Upper lobe of right lung (tissue), 1 donor: ENCODE measurements at places on chromosomes 16 and 17. TPM values are rescaled to one million over a fixed set of nuclear protein-coding genes. Genes with fewer than 3 reads are reported as not detected.

GRCh38 chr17:76772842-76773525 is 35.1 kb downstream of the MFSD11 start:
- no peaks in the 10 kb centered on the region for H3K27me3 ChIP-seq
- peaks cover 73% of the 10 kb centered on the region for H3K36me3 ChIP-seq
- H3K4me3 ChIP-seq: no peak overlapping the region
- peak overlapping the region; percentile 43 for H3K27ac ChIP-seq

- no peak for DNase-seq
- H3K27me3 ChIP-seq: no peaks in the 10 kb centered on the region
- no peak overlapping the region for H3K27ac ChIP-seq
- no peaks in the 10 kb centered on the region for H3K4me1 ChIP-seq
- peaks cover 99% of the 10 kb centered on the region for H3K36me3 ChIP-seq
- H3K4me3 ChIP-seq: no peak overlapping the region
These were observed 60.3 kb downstream of the GTF3C1 start for GRCh38 chr16:27489421-27489820.

- no peaks in the 10 kb centered on the region for H3K36me3 ChIP-seq
- no peaks in the 10 kb centered on the region for H3K27me3 ChIP-seq
- DNase-seq: no peak
- H3K27ac ChIP-seq: no peak overlapping the region
These were observed 112.0 kb downstream of the ZFHX3 start for GRCh38 chr16:72935896-72936295.

GRCh38 chr17:19686400-19687090 is 29.8 kb downstream of the SLC47A2 start:
- H3K4me3 ChIP-seq: no peak overlapping the region
- no peak for DNase-seq
- H3K27me3 ChIP-seq: no peaks in the 10 kb centered on the region
- no peaks in the 10 kb centered on the region for H3K36me3 ChIP-seq
- no peaks in the 10 kb centered on the region for H3K4me1 ChIP-seq

The AATK gene
- total RNA-seq: 72.5 TPM

GRCh38 chr16:50548125-50548908 is at the start of gene NKD1:
Gene NKD1 (plus strand): TSS chr16:50548396. CDS start chr16:50548554, 158 bp downstream.
- peak within 1 kb of the TSS; percentile 63 for H3K27ac ChIP-seq
- no peaks in the 10 kb centered on the region for H3K4me1 ChIP-seq
- H3K27me3 ChIP-seq: no peaks in the 10 kb centered on the region
- DNase-seq: peak; percentile 85
- H3K36me3 ChIP-seq: no peaks in the 10 kb centered on the region

DNA sequence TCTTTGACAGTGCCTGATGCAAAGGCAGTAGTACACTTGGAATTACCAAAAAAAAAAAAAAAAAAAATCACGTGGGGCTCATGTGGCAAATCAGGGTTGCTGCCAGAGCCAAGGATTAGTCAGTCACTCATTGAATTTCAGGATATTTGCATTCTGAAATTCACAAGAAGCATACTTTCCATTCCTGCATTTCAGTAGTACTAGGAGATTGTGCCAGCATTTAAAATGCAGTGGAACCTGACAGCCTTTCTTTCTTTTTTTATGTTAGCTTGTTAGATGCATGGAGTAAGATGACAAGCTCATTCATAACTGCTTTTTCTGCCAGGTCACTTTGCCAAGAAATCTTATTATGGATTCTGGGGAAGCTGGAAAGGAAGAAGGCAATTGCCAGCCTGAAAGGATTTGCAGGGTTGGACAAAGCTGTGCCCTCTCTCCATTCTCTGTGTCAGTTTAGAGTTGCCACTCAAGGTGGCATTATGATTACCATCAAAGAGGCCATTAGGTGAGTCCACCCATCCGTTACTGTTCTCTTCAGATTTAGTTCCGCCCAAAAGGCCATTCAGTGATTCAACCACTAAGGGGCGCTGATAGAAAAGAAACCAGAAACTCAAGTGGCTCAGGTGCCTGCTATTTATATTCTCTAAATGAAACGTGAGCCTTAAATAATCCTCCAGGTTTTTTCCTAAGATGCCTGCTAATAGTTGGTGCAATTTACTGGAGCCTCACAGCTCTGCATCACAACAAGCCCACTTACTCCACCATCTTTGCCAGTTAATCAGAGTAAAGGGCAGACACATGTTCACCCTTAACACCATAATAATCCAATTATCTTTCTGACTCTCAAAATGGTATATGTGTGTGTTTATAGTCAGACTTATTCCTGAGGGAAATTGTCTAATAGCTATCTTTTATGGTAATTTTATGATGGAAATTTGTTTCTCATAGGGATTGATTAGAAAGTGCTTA is 59.0 kb downstream of the TANGO6 start:
- DNase-seq: no peak
- no peak overlapping the region for H3K4me3 ChIP-seq
- H3K36me3 ChIP-seq: peaks cover 1% of the 10 kb centered on the region

GRCh38 chr16:2839650-2840450 is 9.7 kb downstream of the ZG16B start:
- H3K4me1 ChIP-seq: peaks cover 8% of the 10 kb centered on the region
- no peak overlapping the region for H3K27ac ChIP-seq
- H3K4me3 ChIP-seq: no peak overlapping the region
- peaks cover 3% of the 10 kb centered on the region for H3K27me3 ChIP-seq
- H3K36me3 ChIP-seq: no peaks in the 10 kb centered on the region

The CCL7 gene
- not detected for total RNA-seq

- peak; percentile 42 for DNase-seq
- no peak overlapping the region for H3K27ac ChIP-seq
- no peaks in the 10 kb centered on the region for H3K36me3 ChIP-seq
- H3K27me3 ChIP-seq: no peaks in the 10 kb centered on the region
- no peak overlapping the region for H3K4me3 ChIP-seq
These were observed 3.4 kb upstream of the PDZD9 start for GRCh38 chr16:22004341-22004740.

The SPATA32 gene
- not detected for total RNA-seq

- H3K27me3 ChIP-seq: no peaks in the 10 kb centered on the region
- DNase-seq: no peak
- no peak overlapping the region for H3K4me3 ChIP-seq
- peaks cover 26% of the 10 kb centered on the region for H3K36me3 ChIP-seq
These were observed 26.5 kb downstream of the ZSWIM7 start for GRCh38 chr17:15973016-15973415.

The TERB1 gene
- 0.26 TPM for total RNA-seq

The SNN gene
- 31.1 TPM for total RNA-seq

DNA sequence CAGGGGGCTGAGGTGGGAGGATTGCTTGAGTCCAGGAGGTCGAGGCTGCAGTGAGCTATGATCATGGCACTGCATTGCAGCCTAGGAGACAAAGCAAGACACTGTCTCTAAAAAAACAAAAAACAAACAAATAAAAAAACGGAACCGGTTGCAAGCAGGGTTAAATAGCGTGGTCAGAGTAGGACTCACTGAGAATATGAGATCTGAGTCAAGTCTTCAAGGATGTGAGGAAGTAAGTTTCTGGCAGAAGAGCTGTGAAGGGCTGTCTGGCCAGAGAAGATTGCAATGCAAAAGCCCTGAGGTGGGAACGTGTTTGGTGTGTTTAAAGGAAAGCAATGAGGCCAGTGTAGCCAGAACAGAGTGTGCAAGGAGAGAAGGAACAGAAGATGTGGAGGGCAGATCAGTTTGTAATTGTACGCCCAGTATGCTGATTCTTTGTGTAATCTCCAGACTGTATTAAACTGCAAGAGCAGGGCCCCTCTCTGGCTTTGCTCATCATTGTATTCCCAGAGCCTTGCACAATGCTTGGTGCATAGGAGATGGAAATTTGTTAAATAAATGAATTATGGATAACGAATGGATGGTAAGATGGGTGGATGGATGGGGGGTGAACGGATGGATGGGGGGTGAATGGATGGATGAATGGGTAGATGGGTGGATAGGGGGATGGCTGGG is 6.3 kb downstream of the G6PC1 start:
- no peak overlapping the region for H3K27ac ChIP-seq
- H3K27me3 ChIP-seq: no peaks in the 10 kb centered on the region
- DNase-seq: no peak

- no peaks in the 10 kb centered on the region for H3K27me3 ChIP-seq
- H3K4me1 ChIP-seq: no peaks in the 10 kb centered on the region
- no peak overlapping the region for H3K27ac ChIP-seq
- H3K4me3 ChIP-seq: no peak overlapping the region
These were observed 40.5 kb downstream of the WDR59 start for GRCh38 chr16:74944466-74944865.

- H3K27me3 ChIP-seq: peaks cover 41% of the 10 kb centered on the region
- no peak overlapping the region for H3K27ac ChIP-seq
- H3K4me3 ChIP-seq: no peak overlapping the region
- DNase-seq: no peak
- H3K4me1 ChIP-seq: peaks cover 5% of the 10 kb centered on the region
- no peaks in the 10 kb centered on the region for H3K36me3 ChIP-seq
These were observed 273.2 kb downstream of the C16orf95 start for GRCh38 chr16:87044032-87044382.

DNA sequence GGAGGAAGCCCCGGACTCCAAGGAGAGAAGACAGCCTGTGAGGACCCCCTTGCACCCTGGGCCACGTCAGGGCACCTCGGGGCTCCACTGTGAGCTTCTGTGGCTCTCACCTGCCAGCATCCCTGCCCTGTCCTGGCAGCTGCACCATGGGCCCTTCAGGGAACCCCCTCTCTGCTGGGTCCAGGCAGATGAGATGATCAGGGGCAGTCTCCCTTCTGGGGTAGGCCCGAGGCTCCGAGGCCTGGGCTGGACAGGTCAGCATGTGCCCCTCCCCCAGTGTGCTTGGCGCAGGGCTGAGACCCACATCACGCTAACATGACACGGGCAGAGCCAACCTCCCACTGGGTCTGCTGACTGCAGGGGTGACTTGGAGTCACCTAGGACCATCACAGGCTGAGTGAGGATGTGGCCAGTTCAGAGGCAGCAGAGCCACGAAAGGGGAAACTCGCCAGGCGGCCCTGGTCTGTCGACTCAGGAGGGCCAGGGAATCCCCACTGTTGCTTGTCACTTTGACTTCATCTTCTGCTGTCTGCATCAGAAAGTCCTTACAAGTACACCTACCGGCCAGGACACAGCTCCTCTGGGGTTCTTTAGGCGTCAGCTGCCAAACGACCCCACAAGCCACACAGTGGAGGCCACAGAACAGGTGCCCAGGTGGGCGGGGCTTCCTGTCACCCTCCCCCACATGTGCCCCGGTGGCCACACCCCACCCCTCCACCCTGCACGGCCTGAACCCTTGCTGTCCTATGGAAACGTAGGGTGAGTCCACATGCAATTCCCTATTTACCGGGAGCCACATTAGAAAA is 2.2 kb downstream of the GALNS start:
- no peaks in the 10 kb centered on the region for H3K27me3 ChIP-seq
- no peak overlapping the region for H3K27ac ChIP-seq
- no peak for DNase-seq
- peaks cover 38% of the 10 kb centered on the region for H3K4me1 ChIP-seq
- H3K4me3 ChIP-seq: no peak overlapping the region

DNA sequence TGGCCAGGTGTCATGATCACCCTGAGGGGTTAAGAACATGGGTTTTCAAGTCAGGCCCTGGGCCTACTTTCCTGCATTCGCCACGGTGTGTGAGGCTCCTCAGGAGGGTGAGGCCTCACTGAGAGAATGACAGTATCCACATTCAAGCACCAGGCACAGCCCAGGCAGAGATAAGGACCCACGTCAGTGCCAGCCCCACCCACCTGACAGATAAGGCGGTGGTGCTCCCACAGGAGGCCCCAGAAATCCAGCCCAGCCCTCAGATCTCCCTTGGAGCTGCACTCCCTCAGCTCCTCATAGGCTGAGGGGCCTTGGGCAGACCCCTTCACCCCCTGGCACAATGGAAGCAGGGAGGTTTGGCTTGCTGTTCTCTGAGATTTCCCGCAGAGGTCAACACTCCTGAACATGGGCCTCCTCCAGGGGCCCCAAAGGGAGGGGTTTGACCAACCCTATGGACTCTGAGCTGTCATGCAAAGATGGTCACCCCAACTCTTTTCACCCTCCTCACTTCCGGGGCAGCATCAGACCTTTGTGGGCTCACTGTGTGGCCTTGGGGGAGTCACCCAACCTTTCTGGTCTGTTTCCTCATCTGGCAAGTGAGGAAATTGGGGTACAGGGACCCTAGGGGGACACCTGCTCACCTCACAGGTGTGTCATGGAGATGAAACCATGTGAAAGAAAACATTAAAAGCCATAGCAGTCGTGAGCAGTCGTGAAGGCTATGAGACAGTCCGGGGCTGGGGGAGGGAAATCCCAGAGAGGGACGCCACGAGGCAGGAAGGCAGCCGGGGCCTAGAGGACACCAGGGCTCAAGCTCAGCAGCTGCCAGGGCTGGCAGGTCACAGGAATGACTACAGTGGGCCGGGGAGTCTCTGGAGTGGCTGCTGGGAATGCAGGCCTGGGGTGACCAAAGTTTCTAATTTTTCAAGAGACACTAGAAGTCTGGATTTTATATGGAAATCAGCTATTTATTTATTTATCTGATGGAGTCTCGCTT is 15.4 kb downstream of the PLLP start:
- peak overlapping the region; percentile 66 for H3K27ac ChIP-seq
- H3K4me3 ChIP-seq: no peak overlapping the region
- peaks cover 47% of the 10 kb centered on the region for H3K4me1 ChIP-seq
- DNase-seq: peak; percentile 77

The PLLP gene
- 104 TPM for total RNA-seq

DNA sequence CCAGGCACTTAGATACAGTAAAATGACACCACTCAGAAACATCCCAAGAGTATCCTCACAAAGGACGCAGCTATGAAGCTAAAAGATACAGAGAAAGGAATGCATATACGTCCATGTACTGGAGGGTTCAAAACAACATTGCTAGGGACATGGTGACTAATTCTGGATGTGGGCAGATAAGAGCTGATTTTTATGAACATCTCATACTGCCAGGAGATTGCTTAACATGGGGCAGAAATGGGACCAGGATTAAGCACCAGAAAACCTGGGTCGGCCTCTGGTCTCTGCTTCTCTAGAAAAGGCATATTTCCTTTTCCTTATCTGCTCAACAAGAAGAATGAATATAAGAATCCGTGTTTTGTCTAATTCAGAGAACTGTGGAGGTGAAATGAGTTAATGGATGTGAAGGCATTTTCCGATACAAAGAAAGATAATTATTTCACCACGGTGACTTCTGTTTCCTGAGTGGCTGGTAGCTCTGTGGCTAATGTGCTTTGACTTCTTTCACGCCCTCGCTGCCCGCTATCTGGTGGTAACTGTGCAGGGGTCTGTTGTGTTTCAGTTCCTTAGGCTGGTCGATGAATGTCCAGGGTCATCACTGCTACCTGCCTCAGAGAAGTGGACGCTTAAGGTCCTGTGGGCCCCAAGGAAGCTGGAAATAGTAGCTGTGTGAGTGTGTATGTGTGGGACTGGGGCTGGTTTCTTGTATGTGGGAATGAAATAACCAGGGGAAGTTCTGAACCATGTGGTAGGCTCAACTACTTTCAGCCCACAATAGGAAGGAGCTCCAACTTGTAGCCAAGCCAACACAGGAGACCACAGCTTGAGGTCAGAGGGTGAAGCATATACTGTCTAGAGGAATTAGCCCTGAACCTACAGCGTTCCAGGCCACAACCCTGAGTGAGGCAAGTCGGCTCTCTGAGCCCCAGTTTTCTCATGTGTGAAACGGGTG is 15.8 kb upstream of the CCL5 start:
- H3K36me3 ChIP-seq: no peaks in the 10 kb centered on the region
- H3K27ac ChIP-seq: no peak overlapping the region
- H3K4me1 ChIP-seq: no peaks in the 10 kb centered on the region
- no peaks in the 10 kb centered on the region for H3K27me3 ChIP-seq

The HSD11B2 gene
- total RNA-seq: 2.2 TPM

- no peak overlapping the region for H3K27ac ChIP-seq
- no peaks in the 10 kb centered on the region for H3K36me3 ChIP-seq
- no peak overlapping the region for H3K4me3 ChIP-seq
- no peaks in the 10 kb centered on the region for H3K27me3 ChIP-seq
These were observed 24.9 kb downstream of the MRTFB start for GRCh38 chr16:14095883-14096551.

GRCh38 chr16:29779474-29779873 is 1.4 kb downstream of the ZG16 start:
- no peak overlapping the region for H3K4me3 ChIP-seq
- H3K4me1 ChIP-seq: peaks cover 3% of the 10 kb centered on the region
- H3K27ac ChIP-seq: no peak overlapping the region
- no peaks in the 10 kb centered on the region for H3K27me3 ChIP-seq
- no peaks in the 10 kb centered on the region for H3K36me3 ChIP-seq
